Activated CD4-positive, alpha-beta T cell treated with anti-CD3 and anti-CD28 coated beads, Interleukin-2, amount 10 ng/mL, durations not matched to agents 24 days and 14 days (primary cell): ENCODE measurements at places on chromosomes 7 and 10. TPM values are rescaled to one million over a fixed set of nuclear protein-coding genes. Genes with fewer than 3 reads are reported as not detected.

CD36 gene
- not detected in 2 replicates for total RNA-seq

GRCh38 chr10:23779301-23779700, 340.4 kb downstream of the OTUD1 start:
- no peak overlapping the region for H3K27ac ChIP-seq
- no peak overlapping the region for H3K4me3 ChIP-seq
- no peaks in the 10 kb centered on the region for H3K27me3 ChIP-seq
- no peaks in the 10 kb centered on the region for H3K4me1 ChIP-seq
- no peak for DNase-seq

RPEL1 gene
- total RNA-seq: not detected in 2 replicates

LLCFC1 gene
- total RNA-seq: not detected in 2 replicates

CNTNAP2 gene
- not detected in 2 replicates for total RNA-seq

- no peaks in the 10 kb centered on the region for H3K36me3 ChIP-seq
- no peak overlapping the region for H3K4me3 ChIP-seq
- peaks cover 22% of the 10 kb centered on the region for H3K4me1 ChIP-seq
Observed at GRCh38 chr7:17948526-17949238, 8.4 kb upstream of the SNX13 start.

DNA sequence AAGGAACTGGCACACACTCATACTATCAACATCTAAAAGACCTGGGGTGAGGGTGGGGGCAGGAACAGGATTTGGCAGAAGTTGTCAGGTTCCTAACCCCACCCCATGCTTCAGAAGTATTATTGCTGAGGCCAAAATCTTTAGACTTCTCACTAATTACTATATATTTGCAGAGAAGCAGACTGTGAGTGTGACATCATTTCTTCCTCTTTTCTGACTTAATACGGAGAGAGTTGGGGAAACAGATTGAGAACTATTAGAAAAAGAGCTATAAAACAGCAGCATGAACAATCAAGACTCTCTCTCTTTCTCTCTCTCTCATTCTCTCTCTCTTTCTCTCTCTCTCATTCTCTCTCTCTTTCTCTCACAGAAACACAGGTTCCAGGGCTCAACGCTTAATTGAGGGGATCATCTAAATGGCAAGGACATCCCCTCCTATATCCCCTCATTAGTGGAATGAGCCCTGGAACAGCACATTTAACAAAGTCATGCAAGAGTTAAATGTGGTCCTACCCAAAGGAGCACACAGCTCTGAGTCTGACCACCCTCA, 94.8 kb downstream of the KCNMA1 start:
- no peaks in the 10 kb centered on the region for H3K36me3 ChIP-seq
- H3K27ac ChIP-seq: no peak overlapping the region
- H3K4me3 ChIP-seq: no peak overlapping the region
- H3K4me1 ChIP-seq: no peaks in the 10 kb centered on the region
- no peak for DNase-seq
- H3K27me3 ChIP-seq: peaks cover 1% of the 10 kb centered on the region

GJC3 gene
- total RNA-seq: 0.36 TPM in 1 of 2 replicates, not detected in the other
